Activated CD4-positive, alpha-beta T cell treated with anti-CD3 and anti-CD28 coated beads for 4 hours (primary cell): ENCODE measurements at places on chromosomes 7 and 10.

- no peak for DNase-seq
Observed at GRCh38 chr7:53351681-53352080, 316.2 kb downstream of the POM121L12 start.

DNA sequence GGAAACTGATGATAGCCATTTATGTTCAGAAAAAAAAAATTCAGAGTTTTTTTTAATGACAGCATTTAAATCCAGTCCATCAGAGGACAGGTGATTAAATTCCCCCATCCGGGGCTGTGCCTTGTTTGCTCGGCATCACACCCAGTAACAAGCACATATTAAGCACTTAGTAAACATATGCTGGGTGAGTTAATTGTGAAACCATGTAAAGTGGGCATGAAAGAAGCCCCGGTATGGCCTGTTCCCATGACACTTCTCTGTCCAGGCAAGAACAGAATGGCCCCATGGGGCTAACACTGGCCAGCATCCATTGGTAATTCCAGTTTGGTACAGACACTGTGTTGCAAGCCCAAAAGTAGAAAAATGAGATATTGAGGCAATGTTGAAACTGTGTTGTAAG is 220.8 kb upstream of the RNF32 start:
- DNase-seq, result no peak

- DNase-seq, result no peak
Observed at GRCh38 chr10:77692782-77693181, 55.2 kb upstream of the KCNMA1 start.

DNA sequence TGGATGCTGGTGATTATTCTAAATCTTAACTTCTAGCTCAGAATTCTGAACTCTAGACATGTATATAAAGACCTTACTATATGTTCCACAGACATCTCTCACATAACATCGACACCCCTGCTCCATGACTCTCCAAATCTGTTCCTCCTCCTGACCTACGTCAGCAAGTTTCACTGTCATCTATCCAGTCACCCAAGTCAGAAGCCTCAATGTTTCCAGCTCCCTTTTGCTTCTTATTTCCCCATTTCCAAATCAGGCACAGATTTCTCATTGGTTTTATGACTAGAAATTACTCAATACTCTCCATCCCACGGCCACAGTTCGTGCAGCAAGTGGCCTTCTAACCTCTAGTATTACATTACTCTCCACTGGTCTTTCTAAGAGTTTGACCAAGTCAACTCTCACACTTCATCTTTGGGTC is 28.5 kb downstream of the EPC1 start:
- no peak for DNase-seq

DNA sequence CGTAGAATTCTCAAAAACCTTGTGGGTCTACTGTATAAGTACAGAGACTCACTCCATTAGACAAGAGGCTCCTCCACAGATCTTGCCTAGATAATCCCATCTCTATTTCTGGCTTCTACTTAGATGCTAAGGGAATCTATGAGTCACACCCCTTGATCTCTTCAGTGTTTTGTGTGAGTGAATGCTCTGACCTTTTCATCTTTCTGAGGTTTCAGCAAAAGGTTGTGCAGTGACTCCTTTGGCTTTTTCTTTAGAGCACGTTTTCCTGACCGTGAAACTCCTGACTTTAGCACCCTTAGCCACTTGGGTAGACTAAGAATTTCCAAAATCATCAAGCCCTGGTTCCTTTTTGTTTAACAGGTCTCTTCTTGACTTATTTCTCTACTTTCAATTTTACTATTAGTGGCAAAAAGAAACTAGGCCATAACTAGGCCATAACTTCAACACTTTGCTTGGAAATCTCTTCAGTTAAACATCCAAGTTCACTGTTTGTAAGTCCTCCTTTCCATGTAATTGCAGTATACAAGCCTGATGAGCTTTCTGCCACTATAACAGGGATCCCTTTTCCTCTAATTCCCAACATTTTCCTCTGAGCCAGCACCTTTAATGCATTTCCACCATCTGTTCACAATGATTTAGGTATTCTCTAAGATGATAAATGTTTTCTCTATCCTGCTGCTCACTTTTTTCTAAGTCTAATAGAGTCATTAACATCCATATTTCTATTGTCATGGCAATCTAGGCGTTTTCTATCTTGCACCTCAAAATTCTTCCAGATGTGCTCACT is 19.4 kb downstream of the COPG2 start:
- no peak for DNase-seq

DNA sequence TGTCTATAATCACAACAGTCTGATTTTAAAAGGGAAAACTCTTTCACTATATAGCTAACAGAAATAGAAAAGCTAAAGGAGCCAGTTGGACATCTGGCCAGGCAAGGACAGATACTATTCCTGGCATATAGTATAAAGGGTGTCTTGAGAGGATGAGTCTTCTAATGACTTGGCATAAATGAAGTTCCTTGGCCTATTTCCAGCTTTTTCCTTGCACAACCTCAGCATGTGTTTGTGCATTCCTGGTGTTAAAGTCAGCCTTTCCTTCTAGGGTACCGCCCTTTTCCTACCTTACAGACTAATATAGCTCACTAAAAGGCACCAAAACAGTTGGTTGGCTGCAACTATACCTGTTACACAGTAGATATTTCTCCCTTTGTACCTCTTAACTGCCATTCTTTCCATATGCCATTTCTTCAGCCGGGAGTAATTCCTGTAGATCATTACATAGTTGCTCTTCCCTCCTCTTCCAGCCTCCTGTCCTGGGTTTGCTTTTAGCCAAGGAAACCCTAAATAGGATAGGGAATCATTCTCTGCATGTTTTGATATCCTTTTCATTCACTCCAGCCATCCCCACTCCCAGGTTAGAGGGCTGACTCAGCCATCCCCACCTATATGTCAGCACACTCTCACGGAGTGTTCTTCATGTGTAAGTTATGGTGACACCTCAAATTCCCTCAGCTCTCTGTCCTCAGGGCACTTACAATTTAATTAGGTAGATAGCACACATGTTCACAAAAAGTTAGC is 102.1 kb upstream of the MDFIC start:
- no peak for DNase-seq

GRCh38 chr10:26499426-26499825 is 61.3 kb downstream of the APBB1IP start:
- DNase-seq, result no peak

DNA sequence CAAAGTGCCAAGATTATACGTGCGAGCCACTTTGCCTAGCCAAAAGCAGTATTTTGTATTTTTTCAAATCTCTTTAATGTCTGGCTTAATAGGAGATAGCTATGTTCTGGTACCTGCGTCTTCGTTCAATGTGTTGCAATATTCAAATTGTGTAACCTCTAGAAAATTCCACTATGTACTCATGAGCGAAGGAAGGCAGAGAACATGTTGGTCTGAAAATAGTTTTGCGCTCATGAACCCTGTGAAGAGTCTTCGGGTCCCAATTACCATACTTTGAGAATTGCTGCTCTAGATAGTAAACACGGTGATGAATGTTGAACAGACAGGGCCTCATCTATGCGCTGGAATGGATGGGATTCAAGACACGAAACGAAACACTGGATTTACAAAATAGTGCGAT is 2.7 kb upstream of the SUV39H2 start:
- DNase-seq, result no peak

- no peak for DNase-seq
Observed at GRCh38 chr10:123944661-123945060, 53.1 kb upstream of the CPXM2 start.

GRCh38 chr10:116912162-116912561 is 62.9 kb downstream of the ENO4 start:
- no peak for DNase-seq

DNA sequence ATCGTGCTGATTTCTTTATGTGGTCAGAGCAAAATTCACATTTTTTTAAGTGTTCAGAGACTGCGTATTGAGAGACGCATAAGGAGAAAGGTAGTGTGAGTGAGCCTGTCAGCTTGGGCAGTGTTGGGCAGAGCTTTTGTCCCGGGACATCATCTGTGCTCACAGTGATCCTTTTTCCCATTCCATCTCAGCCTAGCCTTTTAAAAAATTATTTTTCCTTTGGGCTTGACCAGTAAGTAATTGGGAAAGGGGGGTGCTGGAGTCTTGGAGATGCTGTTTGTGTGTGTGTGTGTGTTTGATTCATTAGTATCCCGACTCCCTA is 1.5 kb downstream of the NRF1 start:
- DNase-seq, result no peak

GRCh38 chr7:32887395-32887794 is 4.2 kb downstream of the KBTBD2 start:
- no peak for DNase-seq

DNA sequence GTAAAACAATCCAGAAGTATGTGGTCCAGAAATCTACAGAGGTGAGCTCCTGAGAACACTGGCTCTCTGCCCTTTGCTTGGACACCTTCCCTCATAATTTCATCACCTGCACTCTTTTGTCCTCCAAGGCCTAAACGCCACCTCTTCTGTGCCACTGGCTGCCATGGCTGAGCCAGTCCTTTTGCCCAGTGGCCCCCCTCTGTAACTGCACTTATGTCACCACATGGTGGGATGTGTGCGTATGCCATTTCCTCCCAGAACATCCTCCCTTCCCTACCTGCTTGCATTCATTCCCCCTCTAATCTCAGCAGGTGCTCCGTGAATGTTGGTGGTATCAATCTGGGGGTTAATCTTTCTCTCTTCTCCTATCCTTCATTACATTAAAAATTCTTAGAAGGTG is 17.3 kb upstream of the DUSP5 start:
- DNase-seq, result no peak

DNA sequence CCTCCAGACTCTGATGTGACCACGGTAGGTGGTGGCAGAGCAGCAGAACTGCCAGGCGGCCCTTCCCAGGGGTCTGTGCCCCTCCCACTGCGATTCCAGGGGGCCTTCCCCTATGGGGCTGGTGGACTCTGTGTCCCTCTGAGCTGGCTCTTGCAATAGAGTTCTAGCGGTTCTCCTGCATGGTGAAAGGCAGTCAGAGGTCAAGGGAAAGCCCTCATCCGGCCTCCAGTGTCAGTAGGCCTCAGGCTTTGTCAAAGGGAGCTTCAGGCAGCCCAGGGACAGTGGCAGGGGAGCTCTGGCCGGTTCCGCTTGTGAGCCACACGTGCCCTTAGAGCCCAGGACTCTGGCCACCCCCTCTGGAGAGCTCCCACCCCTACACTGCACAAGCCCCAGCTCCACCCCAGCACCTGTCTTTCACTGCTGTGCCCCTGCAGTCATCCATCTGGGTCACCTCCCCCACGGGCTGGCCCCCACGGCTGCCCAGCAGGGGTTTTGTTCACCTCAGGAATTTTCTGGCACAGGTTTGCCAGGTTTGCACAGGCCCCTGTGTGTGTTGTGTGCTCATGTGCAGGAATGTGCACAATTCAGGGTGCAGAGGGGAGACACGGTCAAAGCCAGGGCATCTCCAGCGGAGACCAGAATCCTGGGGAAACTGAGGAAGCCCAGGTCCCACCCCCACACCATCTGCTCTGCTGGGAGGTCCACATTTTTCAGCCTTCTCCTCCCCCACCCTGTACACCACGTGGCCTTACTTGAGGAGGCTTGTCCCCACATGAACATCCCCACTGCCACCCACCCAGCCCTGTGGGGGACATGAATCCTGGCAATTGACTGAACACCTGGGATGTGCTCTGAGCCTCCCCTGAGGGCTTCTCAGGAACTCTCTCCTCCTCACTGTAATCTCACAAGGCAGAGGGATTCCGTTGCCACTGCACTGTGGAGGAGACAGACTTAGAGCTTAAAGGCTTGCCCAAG is 23.8 kb downstream of the C10orf105 start:
- no peak for DNase-seq

DNA sequence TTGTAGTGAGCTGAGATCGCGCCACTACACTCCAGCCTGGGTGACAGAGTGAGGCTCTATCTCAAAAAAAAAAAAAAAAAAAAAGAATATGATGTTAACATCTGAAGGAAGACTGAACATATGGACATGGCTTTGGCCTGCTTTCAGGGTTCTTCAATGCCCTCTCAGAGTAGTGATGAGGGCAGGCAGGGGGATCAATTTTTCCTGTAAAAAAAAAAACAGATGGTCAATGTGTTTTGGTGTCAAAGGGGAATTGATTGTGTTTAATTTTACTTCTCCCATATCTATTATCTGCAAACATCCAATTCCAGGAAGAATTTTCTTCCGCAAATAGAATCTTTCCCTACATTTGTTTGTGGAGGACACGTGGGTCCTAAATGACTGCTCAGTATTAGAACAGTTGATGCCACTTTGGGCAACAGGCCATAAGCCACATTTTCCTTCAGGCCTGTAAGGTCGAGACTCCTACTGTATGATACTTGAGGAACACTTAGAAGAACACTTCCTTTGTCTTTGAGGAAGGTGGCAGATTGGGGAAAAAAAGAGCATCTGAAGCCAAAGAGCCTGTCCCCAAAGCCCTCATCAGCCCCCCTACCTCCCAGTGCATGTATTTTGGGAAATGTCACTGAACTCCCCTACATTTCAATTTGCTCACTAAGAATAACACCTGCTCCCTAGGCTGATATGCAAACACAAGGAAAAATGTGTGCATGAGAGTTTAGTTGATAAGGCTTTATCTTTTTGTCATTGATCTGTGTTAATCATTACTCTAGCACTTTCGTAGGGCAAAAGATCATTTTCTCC is 28.3 kb downstream of the MGAM2 start:
- DNase-seq, result no peak

DNA sequence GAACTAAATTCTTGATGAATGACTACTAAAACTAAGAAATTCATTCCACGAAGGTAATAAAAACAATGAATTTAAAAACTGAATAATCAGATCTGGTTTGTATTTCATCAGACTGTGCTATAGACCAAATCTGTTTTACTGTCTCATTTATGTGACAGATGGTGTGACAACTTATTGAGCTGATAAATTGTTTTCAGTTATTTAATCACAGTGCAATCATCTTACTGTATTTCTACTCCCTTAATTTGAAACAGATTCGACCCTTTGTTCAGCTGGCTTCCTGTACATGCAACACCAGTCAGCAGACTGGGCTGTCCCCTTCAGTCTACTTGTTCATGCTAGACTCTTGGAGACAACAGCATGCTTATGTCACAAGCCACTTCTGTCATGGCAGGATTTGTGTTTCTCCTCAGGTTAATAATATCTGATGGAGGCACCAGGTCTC is 150.9 kb downstream of the MBL2 start:
- no peak for DNase-seq

- no peak for DNase-seq
Observed at GRCh38 chr10:132582771-132583170, 45.2 kb downstream of the INPP5A start.

- no peak for DNase-seq
Observed at GRCh38 chr7:83849131-83849530, 200.2 kb upstream of the SEMA3E start.

GRCh38 chr7:44736896-44737295 is 11.8 kb upstream of the ZMIZ2 start:
- no peak for DNase-seq
